Cerebellar nuclear complex (tissue), 1 donor: ENCODE measurements at places on chromosomes 1 and 21.
A peak's percentile ranks its signal among the peaks of the same experiment; 100 is the strongest.

DNA sequence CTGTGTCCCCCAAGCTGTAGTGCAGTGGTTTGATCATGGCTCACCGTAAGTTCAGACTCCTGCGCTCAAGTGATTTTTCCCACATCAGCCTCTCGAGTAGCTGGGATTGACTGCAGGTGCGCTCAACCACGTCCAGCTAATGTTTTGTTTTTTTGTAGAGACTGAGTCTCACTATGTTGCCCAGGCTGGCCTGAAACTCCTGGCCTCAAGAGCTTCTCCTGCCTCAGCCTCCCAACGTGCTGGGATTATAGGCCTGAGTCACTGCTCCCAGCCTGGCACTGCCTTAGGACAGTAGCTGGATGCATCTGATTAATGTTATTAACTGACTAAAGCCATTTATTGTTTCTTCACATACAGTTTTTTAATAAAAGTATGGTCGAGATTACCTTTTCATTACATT, 40.2 kb downstream of the RNF11 start:
- no peak for DNase-seq

DNA sequence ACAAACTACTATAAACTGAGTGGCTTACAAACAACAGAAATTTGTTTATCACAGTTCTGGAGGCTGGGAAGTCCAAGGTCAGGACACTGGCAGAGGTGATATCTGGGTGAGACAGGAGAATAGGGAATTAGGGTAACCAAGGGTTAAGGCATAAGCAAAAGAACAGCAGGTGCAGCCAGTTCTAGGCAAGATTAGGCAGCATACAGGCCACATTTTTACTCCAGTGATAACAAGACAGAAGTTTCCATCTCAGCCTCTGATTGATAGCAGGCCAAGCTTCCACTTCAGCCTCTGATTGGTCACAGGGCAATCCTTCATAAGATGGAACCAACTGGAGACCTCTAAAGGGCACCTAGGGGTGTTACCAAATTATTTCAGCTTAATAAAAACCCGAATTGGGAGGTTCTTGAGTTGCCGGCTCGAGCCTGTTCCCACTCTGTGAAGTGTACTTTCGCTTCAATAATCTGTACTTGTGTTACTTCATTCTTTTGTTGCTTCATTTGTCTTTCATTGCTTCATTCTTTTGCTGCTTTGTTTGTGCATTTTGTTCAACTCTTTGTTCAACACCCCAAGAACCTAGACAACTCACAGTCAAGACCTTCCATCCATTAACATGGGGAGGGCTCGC, 185.6 kb downstream of the TOMM20 start:
- no peak for DNase-seq

GRCh38 chr1:181090641-181091126, 2.2 kb downstream of the IER5 start:
- no peak for DNase-seq

- no peak for DNase-seq
These were observed 98.1 kb upstream of the ZNF678 start for GRCh38 chr1:227465256-227465655.

DNA sequence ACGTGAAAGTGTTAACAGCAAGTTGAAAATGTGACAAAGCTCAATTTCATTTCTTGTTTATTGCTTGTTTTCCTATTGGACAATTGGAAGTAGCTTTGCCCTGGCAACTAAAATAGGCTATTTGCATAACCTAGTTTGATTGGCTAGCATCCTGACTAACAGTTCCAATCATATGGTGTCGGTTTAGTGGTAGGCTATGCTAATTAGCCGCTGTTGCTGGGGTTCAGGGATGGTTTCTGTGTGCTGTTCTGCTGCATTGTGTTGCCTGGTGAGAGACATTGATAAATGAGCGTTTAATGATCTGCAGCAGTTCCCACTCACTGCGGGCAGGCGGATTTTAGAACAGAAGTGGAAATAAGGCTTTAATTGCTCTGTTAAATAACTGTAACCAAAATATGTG, 68.5 kb downstream of the DYRK1A start:
- DNase-seq: peak; percentile 91

- no peak for DNase-seq
These were observed 51.9 kb upstream of the CYP2J2 start for GRCh38 chr1:59978511-59978910.

GRCh38 chr1:158098256-158098655, 82.4 kb upstream of the CD1D start:
- DNase-seq: no peak

DNA sequence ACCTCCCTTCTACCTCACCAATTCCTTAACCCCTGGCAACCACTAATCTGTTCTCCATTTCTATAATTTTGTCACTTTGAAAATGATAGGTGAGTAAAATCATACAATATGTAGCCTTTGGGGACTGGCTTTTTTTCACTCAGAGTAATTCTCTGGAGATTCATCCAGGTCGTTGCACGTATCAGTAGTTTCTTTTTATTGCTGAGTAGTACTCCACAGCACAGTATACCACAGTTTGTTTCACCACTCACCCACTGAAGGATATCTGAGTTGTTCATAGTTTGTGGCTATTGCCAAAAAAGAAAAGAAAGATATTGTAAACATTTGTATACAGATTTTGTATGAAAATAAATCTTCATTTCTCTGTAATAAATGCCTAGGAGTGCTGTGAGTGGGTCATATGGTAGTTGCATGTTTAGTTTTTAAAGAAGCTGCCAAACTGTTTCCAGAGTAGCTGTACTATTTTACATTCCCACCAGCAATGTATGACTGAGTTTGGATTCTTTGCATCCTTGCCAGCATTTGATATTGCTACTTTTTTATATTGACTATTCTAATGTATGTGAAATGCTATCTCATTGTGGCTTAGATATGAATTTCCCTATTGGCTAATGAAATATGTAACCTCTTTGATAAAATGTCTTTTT, 3.7 kb downstream of the CHD1L start:
- no peak for DNase-seq

DNA sequence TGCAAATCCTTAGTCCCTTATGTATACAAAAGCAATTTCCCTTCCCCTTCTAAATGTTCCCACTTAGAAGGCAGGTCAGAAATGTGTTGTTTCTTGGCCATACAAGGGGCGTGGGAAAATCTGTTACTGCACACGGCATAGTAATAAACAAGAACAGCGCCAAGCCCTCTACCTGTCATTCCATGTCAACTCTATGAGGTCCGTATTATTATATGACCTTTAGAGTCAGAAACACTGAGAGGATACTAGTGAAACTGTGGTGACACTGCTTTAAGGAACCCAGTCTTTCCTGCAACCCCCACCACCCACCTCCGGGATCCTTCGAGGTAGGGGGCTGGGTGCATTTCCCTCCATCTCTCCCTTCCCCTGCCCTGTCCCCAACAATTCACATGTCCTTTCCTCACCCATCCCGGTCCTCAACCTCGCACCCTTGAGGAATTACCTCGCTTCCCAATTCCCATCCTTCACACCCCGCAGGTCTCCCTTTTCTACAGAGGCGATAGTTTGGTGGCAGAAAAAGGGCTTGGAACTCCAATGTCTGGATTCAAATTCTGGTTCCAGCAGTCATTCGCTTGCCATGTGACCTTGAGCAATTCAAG, 647 bp downstream of the SDHB start:
- no peak for DNase-seq

DNA sequence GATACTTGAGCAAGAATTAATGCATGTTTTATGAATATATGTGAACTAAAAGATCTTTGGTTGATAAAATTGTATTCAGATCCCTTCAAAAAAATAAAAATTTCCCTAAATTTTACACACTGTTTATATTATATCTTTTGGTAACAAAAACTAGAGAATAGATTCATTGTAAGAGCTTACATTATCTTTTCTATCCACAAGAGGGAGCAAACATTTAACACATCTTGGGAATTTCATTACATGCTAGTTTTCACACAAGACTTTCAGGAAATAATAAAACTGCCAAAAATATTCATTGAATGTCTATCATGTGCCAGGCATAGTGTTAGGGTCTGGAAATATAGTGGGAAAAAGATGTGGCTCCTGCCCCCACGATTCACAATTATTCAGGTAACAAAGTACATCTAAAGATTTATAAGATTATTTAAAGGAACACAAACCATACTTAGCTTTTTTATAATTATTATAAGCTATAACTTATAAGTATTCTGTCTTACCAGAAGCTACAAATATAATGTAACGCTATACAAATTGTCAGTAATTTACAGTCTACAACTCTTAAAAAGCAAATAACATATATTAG, 30.6 kb downstream of the FAF1 start:
- DNase-seq: no peak

- DNase-seq: no peak
These were observed 23.5 kb downstream of the GLIS1 start for GRCh38 chr1:53715478-53715877.
